Eye (tissue), 1 donor: ENCODE measurements at places on chromosomes 5 and 9.

GRCh38 chr5:7941692-7942091, 72.7 kb downstream of the MTRR start:
- no peak for DNase-seq

DNA sequence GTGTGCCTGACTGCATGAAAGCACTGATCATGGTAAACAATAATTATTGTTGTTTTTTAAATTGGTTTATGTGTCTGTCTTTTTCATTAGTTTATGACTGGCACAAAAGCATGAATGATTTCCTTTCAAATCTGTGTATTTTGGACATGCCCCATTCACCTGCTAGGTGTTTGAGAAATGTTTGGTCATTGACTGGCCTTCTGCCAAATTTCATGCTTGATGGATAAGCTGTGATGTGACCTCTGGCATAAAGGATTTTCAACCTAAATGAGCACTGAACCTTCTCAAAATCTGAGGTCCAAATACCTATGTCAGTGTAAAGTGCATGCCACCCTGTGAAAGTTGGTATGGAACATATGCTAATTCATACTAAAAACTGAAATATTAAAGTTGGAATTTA, 204.5 kb downstream of the BRINP1 start:
- DNase-seq: peak; percentile 43

DNA sequence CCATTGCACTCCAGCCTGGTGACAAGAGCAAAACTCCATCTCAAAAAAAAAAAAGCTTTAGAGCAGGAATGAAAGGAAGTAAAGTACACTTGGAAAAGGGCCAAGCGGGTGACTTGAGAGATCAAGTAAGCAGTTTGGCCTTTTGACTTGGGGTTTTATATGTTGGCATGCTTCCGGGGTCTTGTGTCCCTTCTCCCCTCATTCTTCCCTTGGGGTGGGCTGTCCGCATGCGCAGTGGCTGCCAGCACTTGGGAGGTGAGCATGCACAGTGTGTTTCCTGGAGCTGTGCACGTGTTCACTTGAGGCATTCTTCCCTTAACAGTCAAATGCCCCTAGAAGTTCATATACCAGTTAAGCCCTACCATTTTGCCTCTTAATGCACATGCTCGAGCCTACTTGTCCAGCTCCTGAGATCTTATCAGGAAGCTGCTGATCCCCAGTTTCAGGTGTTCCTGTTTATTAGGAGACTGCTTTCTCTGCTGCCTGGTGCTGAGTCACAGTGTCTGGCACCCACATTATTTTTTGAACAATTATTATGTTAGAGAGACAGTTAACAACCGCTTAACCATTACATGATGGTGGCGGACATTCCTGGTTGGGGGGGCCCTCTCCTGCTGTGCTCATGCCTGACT, 32.6 kb upstream of the PRRC2B start:
- no peak for DNase-seq

DNA sequence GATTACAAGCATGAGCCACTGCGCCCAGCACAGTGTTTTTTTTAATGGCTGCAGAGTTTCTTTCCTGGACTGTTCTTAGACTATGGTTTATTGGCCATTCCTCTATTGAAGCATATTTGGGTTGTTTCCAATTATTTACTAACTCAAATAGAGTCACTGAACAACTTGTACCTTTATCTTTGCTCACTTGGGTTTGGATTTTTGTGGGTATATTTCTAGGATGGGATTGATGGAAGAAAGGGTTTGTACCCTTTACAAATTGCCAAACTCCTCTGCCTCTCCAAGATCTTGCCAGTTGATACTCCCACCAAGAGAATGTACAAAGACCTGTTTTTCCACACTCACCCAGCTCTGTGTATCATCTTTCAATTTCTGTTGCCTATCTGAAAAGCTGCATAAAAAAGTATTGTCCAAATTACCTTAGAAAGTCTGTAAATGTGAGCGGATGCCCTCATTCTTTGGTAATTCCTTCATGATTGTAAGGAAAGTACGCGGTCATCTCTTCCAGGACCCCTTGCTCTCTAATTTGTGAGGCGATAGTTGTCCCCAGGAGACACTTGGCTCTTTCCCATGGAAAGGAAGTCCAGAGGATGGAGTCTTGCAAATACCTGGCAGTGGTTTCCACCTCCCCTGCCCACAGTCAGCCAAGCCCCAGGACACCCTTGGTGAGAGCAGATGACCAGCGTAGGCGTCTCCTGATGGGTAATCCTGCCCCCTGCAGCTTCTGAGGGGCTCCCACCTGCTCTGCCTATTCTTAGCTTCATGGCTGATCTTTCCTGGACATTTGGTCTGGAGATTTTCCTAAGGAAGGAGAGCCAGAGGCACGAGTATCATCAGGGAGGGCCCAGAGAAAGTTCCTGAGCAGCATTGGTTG, 33.0 kb downstream of the ARHGEF37 start:
- no peak for DNase-seq

- no peak for DNase-seq
These were observed 59.8 kb downstream of the ARHGEF37 start for GRCh38 chr5:149641000-149641576.

GRCh38 chr5:169415948-169416347, 115.0 kb upstream of the SLIT3 start:
- DNase-seq: no peak

GRCh38 chr9:88816141-88816540, 175.1 kb upstream of the S1PR3 start:
- DNase-seq: no peak

DNA sequence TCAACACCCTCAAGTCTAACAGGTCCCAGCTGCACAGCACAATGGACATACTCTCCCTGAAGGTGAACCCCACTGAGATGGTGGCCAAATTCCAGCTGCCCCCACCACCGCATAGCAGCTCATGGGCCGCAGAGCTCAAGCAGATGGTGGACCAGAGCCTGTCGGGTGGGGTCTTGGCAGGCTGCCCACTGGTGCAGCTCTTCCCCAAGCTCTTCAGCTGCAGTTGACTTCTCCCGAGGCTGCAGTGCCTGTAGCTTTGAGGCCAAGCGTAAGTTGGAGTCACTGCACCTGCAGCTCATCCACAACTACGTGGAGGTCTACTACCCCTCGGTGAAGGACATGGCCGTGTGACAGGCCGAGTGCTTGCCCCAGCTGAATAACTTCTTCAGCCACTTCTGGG, 56.6 kb upstream of the SPTLC1 start:
- no peak for DNase-seq

DNA sequence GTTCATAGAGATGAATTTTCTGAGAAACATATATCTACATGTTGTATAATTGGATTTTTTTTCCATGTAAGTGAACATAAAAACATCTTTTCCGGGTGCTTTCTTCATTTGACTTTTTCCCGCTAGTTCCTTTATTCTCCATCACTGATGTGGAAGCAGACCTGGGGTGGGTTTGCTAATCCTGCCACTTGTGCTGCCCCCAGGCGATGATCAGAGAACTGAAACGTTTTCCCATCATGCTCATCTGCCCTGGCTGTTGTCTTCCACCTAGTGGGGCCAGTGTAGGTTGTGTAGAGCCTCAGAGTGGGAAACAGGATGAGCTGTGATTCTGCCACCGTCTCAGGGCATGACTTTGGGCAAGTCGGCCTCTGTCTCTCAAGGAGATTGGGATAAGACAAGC, 34.2 kb upstream of the TGFBR1 start:
- DNase-seq: peak; percentile 76

- peak; percentile 57 for DNase-seq
These were observed 579 bp downstream of the ADAMTS16 start for GRCh38 chr5:5140479-5141338.

GRCh38 chr5:54317511-54318260, 7.3 kb upstream of the ARL15 start:
- no peak for DNase-seq

GRCh38 chr5:9838916-9839315, 208.8 kb upstream of the TAS2R1 start:
- DNase-seq: peak; percentile 30

DNA sequence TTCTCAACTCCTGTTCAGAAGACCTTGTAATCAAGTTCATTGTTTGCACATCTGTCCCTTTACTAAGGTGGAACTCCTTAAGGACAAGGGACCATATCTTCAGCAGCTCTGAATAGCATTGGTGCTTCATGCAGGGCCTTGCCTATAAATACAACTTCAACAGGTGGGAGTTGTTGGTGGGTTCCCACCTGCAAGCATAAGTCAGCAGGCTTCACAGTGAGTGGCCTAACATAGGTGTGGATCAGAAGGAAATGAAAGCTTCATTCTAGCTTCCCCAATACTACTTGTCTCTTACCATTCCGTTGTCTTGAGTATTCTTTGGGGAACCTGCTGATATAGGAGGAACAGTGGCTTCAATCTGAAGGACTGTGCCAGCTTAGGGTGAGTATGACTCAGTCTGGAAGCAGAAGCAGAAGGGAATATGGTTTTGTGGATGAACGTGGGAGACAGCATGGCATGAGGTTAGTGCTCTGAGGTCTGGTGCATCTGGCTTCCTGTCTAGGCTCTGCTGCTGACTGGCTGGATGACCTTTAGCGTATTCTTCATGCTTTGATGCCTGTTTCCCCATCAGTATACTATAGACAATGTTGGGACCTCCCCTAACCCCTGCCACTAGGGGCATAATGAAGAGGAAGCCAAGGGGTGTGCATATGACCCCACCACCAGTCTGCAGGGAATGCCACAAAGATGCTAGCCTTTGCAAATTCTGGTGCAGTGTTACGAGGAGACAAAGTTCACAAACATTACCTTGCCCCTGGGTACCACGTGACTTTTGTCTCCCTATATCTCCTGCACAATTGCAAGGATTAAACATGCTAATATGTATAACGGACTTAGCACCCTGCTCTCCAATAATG, 192.3 kb downstream of the PALM2AKAP2 start:
- DNase-seq: no peak

DNA sequence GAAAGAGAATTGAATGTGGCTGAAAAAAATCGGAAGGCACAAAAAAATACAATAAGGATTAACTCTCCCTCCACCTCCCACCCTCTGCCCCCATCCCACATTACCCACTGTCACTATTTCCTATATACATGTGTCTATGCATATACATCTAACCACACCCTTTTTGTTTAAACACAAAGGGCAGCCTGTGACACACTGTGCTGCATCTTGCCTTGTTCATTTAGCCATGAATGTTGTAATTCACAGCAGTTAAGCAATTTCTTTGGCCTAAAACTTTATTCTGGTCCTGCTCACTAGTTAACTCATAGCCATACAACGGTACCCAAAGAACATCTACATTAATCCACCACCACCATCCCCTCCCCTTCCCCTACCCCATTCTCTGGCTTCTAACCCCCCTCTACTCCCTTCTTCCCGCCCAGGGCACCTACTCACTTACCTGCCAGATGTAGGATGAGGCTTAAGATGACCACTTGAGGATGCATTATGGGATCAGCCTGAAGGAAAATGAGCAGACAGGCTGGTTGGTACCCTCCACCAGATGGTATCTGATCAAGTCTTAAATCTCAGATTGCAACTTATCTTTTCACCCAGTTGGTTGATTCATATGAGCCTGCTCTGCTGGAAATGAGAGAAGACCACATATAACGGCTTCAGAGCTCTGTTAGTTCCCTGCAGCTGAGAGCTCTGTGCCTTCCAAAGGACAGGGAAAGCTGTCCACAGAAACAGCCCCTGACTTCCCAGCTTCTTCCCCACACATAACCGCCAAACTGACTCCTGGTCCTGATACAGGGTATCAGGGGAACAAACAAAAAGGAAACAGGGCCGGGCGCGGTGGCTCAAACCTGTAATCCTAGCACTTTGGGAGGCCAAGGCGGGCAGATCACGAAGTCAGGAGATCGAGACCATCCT, 1.2 kb downstream of the HAVCR1 start:
- DNase-seq: no peak

DNA sequence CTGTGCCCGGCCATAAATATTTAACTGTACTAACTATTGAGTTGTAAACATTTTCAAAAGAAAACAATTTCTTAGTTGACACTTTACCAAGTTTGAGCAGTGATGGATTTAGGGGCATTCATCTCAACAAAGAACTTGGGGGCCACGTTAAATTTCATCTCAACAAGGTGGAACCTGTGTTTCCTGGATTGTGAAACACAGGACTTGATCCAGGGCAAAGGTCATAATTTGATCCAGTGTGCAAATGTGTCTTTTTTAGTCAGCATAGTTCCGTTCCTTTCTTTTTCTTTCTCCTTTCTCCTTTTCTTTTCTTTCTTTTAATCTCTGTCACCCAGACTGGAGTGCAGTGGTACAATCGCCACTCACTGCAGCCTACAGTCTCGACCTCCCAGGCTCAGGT, 3.1 kb downstream of the GFRA3 start:
- DNase-seq: no peak

DNA sequence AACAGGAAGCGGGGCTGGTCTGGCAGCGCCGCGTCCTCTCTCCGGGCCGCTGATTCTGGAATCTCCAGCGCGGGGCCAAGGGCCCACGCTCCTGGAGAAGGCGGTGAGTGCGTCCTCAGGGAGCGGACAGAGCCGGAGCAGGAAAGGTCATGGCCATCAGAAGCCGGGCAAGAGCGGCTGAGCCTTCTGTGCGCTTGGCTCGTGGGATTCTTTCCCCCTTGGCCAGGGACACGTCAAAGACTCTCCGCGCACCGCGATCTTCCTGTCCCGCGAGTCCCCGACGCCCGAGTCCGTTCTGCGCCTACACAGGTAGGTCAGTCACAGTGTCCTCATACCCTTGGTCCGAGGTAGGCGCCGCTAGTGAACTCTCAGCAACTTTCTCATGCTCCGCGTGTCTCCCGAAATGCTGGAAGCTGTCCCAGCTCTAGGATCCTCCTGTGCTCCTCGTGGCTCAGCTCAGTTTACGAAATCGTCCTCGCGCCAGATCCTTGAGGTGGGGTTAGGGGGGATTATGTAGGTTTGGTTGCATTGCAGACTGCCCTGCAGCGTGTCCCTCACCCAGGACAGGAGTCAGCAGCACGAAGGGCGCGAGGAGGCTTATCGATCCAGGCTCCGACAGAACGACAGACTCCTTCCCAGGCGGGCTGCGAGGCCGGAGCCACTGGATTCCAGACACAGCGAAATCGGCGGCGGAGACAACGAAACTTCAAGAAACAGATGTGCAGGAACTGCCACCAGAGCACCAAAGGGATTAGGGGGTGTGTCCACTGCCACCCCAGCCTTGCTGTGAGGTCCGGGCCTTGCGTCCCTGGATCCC, 8.7 kb downstream of the LHX6 start:
- DNase-seq: peak; percentile 86

DNA sequence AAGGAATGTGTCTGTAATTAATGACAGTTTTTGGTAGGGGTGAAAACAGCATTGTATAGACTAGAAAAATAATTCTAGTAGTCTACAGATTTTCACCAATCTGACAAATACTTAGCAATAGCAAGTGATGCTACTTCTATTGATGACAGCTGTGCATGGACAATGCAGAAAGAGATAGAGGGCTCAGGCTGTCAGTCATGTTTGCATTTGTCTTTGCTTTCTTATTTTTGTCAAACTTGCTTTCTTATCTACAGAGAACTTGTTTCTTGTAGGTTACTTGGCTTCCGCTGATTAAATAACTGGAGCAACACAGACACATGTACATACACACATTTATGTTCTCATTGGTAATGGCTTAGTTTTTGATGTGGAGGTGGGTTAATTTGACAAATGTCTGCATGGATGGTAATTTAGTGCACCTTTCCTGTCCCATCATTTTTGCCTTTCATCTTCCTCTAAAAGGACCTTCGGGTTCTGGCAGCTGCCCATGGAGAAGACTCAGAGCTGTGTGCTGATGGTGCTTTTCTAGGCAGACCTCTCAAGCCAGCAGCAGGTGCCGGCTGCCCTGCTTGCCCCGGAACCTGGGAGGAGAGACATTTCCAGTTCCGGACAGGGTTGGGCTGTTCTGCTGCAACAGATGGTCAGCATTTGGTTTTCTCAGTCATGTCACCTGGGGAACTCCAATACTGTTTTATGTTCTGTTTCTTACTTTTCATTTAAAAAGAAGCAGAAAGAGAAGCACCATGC, 28.8 kb downstream of the CAMK4 start:
- DNase-seq: no peak

GRCh38 chr9:110252509-110253139, 3.7 kb downstream of the TXN start:
- no peak for DNase-seq
